ENCODE measurements at places on chromosomes 3 and 15.
A peak's percentile ranks its signal among the peaks of the same experiment; 100 is the strongest.

DNA sequence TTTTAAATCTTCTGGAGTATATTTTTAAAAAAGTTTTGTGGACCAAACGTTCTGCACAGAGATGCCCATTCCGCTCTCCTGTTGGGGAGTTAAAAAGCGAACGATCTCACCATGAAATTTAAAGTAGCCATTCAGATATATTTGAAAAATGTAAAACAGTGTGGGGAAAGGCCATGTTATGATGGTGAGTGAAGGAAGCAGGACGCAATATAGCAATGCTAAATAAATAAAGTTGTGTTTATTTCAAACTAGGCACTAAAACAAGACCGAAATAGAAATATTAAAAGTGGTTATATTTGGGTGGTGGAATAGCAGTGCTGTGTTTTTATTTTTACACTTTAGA is 327 bp upstream of the CCDC13 start:
- no peak for DNase-seq

- DNase-seq, result peak; percentile 87
These were observed 7.2 kb downstream of the FOXL2 start for GRCh38 chr3:138939561-138940241.

DNA sequence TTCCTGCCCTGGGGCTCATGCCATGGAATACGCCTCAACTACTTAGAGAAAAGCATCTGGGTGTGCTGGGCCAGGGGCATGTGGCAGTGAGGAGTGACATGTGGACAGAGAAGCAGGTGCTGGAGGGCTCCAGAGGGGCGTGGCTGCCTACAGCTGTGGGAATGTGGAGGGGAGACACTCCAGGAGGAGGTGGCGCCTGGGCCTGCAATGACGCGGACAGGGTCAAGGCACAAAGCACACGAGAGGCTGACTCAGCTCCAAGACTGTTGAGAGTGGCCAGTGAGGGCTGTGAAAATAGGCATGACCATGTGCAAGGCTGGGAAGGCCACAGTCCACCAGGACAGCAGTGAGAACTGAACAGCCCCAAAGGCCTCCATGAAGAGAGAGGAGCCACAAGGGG is 48.5 kb downstream of the PTH1R start:
- DNase-seq, result no peak

DNA sequence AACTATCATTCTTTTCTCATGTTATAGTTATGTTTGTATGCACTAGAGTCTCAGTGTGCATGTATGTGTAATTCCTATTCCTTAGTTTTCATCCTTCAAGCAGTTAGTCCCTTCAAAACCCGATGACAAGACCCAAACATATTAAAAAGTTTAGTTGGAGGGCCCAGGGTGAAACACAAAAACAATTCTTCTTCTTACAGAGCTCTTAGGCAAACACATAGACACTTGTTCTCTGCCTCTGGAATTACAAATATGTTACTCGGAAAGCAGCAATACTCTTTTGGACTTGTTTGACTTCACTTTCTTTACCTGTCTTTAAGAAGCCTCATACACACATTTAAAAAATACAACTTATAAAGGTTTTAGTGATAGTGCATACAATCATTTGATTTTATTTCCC is 763 bp upstream of the CNTN6 start:
- DNase-seq, result no peak

- no peak for DNase-seq
These were observed 137.9 kb downstream of the PDCD6IP start for GRCh38 chr3:33936171-33936920.

- DNase-seq, result no peak
These were observed 185.8 kb upstream of the EOMES start for GRCh38 chr3:27907929-27908328.

DNA sequence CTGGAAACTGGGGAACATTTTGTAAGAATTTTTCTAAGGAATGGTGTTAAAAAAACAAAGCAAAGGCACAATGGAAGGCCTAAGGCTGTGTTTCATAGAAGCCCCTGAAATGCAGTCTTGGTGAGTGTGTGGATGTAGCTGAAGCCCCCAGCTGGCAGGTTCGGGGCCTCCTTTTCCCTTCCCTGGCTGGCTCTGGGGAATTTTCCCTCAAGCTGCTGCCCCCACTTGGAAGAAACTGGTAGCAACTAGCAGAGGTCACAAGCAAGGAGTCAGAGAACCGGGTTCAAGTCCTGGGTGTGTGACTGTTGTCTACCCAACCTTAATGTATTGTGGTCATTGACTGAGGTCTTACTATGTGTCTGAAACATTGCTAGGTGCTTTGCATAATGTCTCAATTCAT is 85.3 kb upstream of the MYZAP start:
- no peak for DNase-seq

- peak; percentile 69 for DNase-seq
These were observed 196.0 kb upstream of the TOPAZ1 start for GRCh38 chr3:44045476-44046275.

All from NB4 (cell line).